ENCODE measurements at places on chromosomes 13 and 19.
A peak's percentile ranks its signal among the peaks of the same experiment; 100 is the strongest.

- no peak for DNase-seq
Observed at GRCh38 chr19:52527956-52528351, 486 bp downstream of the ZNF808 start.

DNA sequence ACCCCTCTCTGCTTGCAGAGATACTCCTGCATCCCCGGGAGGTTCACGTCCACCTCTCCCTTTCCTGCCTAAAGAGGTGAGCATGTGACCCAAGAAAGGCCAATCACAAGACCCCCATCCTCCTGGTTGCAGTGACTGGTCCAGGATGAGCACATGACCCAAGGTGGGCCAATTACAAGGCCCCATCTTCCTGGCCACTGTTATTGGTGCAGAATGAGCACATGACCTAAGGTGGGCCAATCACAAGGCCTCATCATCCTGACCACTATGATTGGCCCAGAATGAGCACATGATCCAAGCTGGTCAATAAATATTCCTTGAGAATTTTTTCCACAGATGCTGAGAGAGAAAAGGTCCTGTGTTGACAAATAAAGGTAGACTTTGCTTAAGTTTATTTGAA, 350.7 kb downstream of the EFNB2 start:
- DNase-seq, result no peak

- DNase-seq, result no peak
Observed at GRCh38 chr19:10612499-10613119, 12.7 kb upstream of the SLC44A2 start.

- DNase-seq, result no peak
Observed at GRCh38 chr19:5193192-5193591, 147.4 kb downstream of the PTPRS start.

DNA sequence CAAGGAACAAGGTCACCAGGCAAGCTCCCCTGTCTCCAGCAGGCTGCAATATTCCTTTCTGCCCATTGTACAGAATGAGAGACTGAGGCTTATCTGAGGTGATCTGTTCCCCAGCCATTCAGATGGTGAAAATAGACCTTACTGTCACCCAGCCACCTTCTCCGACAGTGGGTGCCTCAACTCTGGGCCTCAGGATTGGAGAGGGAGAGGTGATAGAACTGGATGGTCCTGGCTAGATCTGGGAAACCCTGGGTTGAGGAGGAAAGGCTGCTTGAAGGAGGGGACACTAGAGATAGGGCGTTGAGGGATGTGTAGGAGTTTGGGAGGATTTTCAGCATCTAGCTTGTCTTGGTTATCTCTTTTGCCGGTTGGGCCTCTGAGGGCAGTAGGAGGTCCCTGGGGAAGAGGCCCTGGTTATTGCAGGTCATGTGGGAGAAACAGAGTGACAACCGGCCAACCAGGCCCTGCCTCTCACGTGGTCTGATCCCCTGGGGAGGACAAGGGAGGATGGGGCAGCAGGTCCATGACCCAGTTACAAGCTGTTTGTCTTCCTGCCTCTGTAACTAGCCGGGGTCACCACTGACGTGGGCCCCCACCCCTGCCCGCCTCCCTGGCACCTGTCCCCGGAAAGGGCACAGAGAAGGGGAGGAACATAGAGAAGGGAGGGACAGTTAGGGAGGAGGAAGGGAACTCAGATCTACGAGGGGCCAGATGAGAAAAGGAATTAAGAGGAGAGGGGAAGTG, 8.2 kb downstream of the NFIC start:
- DNase-seq, result no peak

DNA sequence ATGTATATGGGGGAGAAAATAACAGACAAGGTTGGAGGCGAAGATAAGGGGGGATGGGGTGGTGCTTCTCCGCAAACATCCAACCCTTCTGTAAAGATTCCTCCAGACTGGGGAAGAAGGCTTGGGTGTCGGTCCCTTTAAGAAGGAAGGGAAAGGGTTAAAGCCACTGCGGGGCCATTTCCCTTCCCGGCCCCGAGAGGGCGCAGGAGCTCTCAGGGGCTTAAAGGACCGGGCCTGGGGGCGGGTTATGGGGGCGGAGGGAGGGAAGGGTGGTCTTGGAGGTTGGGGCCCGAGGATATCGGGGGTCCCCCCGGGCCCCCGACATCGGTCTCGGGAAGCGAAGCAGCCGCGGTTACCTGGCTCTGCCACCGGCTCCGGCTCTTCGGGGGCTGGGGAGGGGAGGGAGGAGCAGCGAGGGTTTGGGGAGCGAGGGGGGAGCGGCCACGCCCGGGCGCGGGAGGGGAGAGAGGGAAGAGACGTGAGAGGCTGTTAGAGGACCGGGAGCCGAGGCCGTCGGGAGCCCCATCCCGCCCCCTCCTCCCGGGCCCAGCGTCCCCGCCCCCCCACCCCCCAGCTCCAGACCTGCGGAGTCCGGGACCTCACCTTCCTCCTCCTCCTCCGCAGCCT, 2.8 kb downstream of the TNNT1 start:
- DNase-seq, result no peak

DNA sequence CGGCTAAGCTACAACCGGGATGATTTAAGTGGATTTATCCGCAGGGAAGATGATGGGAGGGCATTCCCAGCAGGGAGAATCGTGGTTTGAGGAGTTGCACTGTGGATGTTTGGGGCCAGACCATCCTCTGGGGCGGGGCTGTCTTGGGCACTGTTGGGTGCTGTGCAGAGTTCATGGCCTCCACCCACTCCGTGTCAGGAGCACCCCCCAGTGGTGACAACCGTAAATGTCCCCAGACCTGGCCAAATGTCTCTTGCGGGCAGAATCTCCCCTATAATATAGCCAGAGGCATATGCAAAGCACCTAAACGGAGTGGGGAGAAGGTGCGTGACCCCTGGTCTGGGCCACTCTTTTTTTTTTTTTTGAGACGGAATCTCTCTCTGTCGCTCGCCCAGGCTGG, 40.2 kb downstream of the SMIM24 start:
- no peak for DNase-seq

DNA sequence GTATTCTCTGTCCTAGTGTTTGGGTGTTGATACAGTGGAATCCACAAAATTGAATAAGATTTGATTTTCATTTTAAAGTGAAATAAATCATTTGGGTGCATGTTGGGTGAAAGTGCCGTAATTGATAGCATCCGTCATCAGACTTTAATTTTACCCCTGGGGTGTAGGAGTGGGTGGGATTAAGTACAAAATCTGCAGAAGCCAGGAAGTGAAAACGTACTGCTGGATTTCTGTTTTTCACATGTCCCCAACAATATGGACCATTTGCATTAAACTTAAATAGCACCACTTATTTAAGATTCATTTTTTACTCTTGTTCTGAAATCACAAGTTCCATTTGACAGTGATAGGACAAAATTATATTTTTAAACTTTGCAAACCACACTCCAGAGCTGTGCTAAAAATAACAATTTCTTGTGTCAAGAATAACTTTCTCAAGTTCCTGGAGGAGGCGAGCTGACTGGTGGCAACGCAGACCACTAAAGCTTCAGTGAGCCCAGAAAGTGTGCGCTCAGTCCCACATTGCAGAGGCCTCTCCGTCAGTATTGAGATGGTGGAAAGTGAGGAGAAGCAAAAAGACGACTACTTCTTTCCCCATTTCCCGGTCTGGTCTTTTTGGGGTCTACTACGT, 71.3 kb downstream of the ARHGEF7 start:
- no peak for DNase-seq

GRCh38 chr19:14111486-14111885, 6.1 kb downstream of the PRKACA start:
- no peak for DNase-seq

- DNase-seq, result no peak
Observed at GRCh38 chr13:113351514-113352026, 12.4 kb downstream of the GRTP1 start.

- no peak for DNase-seq
Observed at GRCh38 chr19:5683177-5683886, 2.5 kb downstream of the HSD11B1L start.

DNA sequence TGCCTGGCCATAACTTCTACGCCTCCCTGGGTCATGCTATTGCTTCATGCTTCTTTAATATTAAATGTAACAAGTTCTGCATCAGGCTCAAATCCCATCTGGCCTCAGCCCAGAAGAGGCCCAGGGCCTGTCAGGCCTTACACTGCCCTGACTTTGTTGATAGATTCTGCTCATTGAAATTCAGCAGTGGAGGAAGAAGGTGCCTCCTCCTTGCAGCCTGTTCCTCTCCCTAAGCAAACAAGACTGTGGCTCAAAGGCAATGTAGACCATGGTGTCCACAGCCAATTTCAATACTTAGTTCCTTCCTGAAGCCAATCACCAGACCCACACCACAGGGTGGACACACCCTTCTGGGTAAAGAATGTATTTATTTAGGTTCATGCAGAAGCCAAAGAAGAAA, 59.4 kb downstream of the LACC1 start:
- no peak for DNase-seq

DNA sequence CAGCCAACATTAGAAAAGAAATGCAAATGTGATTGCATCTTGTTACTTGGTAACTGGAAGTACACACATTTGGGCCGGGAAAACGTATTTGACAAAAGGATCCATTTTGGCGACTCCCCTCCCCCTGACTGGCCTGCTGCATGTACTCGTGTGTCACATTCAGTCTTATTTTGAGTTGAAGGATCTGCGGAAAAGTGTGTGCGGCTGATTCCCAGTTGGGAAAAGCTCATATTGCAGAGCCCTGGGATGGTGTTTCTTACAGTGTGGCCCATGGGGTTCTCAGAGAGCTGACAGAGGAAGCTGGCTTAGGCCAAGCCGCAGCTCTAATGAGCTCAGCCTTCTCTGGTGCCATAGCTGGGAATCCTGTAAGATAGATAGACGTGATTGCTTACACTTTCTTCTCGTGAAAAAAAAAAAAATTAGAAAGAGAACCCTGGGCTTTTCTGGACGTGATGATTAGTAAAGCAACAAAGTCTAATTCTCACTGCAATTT, 170.3 kb upstream of the ARGLU1 start:
- DNase-seq, result no peak

DNA sequence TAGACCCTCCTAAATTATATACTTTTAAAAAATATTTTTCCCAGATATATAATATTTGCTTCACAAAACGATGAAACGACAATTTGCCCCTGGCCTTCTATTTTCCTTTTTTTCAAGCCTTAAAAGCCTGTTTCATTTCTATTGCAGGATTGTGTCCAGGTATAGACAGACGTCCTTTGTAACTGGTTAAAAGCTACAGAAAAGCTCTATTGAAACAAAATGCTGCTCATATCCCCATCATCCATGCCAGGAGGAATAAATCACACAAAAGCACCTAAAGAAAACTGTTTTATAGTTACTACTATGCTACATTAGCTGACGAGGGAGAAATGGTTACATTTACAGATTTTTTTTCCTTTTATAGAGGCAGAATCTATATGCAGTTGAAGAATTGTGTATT, 765.1 kb downstream of the DIAPH3 start:
- DNase-seq, result no peak

DNA sequence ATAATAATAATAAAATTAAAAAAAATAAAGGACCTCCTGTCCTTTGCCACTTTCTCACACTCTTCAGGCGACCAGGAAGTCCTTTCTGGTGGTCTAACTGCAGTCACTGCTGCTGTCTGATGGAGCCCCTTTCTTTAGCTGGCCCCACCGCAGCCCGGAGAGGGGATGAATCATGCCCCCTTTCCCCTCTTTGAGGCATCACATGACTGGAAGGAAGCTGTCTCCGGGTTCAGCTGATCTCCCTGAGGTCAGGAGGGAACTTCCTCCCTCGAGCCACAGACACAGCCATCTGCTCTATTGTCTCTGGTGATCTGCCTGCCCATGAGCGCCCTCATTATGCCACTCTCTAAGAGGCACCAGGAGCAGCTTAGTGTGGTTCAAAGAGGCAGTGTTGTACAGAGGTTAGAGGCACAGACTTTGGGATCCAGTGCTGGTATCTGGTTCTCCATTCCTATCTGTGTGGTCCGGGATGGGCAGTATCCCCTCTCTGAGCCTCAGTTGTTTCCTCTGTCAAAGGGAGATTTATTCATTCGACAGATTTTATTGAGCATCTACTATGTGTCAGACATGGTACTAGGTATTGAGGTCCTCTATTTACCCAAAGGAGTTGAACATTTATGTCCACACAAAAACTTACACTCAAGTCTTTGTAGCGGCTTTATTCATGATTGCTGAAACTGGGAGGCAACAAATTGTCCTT, 30.0 kb downstream of the VAV1 start:
- no peak for DNase-seq

DNA sequence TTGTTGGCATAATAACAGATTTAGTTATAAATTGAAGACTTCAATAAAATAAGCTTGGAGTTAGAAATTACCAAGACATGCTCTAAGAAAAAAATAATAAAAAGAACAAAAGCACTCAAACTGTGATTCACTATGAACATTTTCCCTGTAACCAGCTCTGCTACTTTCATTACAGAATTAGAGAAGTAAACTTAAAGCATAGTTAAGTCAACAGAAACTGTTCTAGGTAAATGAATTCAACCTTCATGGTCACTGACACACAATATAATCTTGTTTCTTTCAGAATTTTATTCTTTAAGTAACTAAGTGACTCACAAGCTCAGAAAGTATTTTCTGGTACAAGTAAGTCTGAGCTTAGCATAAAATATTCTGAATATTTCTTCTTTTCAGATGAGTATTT, 136.3 kb downstream of the KLF5 start:
- DNase-seq, result no peak

DNA sequence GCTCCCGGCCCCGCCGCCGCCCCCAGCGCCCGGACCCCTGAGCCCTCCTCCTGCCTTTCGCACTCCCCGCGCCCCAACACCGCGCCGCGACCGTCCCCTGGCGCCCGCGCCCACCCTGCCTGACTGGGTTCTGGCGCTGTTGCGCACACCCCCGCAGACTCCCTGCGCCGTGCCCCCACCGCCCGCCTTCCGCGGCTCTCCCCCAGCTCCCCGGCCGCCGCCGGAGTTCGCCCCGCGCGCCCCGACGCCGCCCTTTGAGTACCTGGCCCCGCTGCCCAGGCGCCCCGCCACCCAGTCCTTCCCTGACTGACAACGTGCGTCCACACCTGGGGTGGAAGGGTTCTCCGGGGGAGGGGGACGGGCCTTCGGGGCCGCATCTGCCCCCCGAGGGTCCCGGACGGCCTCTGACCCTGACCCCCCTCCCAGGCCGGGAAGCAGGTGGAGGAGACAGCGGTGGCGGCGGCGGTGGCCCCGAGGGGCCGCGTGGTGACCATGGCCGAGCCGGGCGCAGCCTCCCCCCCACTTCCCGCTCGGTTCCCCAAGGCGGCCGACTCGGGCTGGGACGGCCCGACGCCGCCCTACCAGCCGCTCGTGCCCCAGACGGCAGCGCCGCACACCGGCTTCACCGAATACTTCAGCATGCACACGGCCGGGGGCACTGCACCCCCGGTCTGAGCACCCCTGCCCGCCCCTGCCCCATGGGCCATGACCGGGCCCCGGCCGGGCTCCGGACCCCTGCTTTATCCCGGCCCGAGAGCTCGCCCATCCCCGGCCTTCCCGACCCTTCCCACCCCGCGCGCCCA, 1.4 kb upstream of the MEGF8 start:
- no peak for DNase-seq

- DNase-seq, result peak; percentile 59
Observed at GRCh38 chr13:106118050-106118449, 417.4 kb downstream of the EFNB2 start.
